Left ventricle myocardium inferior (tissue), 1 donor: ENCODE measurements at places on chromosomes 16 and 17.

GRCh38 chr16:57131351-57131970 lies 39.1 kb downstream of the CPNE2 start:
- H3K4me3 ChIP-seq = no peak overlapping the region
- peaks cover 5% of the 10 kb centered on the region for H3K4me1 ChIP-seq
- H3K36me3 ChIP-seq = no peaks in the 10 kb centered on the region
- no peak overlapping the region for H3K27ac ChIP-seq
- no peak for DNase-seq

DNA sequence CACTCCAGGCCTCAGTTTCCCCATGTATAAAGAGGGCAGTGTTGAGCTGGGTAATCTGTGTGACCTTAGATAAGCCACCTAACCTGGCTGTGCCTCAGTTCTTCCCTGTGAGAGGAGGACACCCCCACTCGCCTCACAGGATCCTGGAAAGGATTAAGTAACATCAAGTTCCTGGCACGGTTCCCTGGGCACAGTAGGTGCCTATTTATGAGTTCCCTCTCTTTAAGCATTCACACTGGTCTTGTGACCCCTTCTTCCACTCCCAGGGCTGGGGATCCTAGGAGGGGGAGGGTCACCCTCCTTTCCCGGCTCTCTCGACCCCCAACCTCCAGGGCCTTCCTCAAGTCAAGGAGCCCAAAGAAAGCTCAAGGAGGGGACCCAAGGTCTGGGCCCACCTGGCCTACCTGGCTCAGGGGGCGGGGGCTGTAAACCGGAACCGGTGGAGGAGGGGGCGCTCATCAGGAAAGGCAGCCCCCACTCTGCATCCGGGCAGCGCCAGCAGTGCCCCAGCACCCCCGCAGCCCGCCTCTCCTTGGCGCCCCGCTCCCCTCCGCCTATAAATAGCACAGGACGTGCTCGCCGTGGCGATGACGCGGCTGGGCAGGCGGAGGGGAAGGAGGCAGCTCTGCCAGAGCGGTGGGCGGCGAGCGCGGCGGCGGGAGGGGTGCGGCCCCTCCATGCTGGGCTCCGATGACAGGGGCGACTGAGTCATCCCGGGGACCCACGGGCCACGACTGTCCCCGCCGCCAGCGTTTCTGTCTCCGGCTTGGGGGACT lies 9.4 kb downstream of the RPL19 start:
- H3K27me3 ChIP-seq = peaks cover 21% of the 10 kb centered on the region
- DNase-seq = peak; percentile 69
- peaks cover 38% of the 10 kb centered on the region for H3K4me1 ChIP-seq
- peak overlapping the region; percentile 66 for H3K4me3 ChIP-seq

DNA sequence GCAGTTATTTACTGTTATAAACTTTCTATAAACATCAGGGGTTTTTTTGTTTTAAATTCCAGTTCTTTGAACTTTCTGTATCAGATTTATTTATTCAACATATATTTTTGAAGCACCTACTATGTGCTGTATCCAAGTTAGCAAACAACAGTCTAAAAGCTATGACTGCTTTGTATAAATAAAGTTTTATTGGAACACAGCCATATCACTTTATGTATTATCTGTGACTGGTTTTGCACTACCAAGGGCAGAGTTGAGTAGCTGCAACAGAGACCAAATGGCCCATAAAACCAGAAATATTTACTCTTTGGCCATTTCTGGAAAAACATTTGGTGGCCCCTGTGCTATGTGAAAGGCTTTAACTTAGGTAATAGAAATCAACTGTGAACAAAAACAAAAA lies 110.2 kb upstream of the ERCC4 start:
- no peak for DNase-seq
- peaks cover 38% of the 10 kb centered on the region for H3K27me3 ChIP-seq
- no peaks in the 10 kb centered on the region for H3K4me1 ChIP-seq
- H3K4me3 ChIP-seq = no peak overlapping the region
- no peak overlapping the region for H3K27ac ChIP-seq
- H3K36me3 ChIP-seq = no peaks in the 10 kb centered on the region

DNA sequence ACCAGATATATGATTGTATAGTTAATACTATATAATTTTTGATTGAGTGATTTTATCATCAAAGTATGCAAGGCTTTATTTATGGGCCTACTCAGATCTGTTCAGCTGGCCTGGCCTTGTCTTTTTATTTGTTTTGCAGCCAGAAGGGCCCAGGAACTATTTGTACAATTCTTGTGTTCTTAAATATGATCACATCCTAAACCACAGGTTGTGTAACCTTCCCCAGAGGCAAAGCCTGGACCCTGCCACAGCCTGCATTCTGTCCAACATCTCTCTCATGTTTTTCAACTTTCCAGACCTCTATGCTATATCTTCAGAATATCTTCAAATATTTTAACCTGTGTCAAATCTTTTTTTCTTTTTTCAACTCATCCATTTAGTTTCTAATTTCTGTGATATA lies 410.4 kb upstream of the MON1B start:
- no peaks in the 10 kb centered on the region for H3K4me1 ChIP-seq
- H3K4me3 ChIP-seq = no peak overlapping the region
- H3K36me3 ChIP-seq = no peaks in the 10 kb centered on the region
- no peak for DNase-seq
- H3K27ac ChIP-seq = no peak overlapping the region
- no peaks in the 10 kb centered on the region for H3K27me3 ChIP-seq

DNA sequence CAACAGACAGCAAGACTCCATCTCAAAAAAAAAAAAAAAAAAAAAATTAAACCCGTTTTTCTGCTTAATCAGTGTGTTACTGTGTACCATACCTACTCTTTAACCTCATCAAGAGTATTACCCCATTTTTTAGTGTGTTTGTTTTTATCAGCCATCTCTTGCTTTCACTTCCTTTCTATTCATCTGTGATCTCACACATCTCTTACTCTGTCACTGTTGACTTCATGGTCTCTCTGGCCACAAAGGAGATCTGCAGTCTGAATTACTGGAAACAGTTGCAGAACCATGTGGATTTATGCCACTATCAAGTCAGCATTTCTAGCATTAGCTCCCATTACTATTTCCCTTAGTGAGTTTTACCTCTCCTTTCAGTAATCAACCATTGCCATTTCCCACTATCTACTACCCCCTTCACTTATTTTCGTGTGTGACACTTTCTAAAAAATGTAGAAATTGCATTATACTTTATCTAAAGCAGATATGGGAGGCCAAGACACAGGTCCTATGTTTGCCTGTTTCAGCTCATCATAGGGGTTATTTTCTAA lies 20.1 kb downstream of the NDEL1 start:
- DNase-seq = no peak
- no peak overlapping the region for H3K4me3 ChIP-seq
- no peaks in the 10 kb centered on the region for H3K27me3 ChIP-seq
- H3K36me3 ChIP-seq = peaks cover 94% of the 10 kb centered on the region
- peaks cover 14% of the 10 kb centered on the region for H3K4me1 ChIP-seq
